ENCODE measurements at places on chromosomes 6 and 20.

DNA sequence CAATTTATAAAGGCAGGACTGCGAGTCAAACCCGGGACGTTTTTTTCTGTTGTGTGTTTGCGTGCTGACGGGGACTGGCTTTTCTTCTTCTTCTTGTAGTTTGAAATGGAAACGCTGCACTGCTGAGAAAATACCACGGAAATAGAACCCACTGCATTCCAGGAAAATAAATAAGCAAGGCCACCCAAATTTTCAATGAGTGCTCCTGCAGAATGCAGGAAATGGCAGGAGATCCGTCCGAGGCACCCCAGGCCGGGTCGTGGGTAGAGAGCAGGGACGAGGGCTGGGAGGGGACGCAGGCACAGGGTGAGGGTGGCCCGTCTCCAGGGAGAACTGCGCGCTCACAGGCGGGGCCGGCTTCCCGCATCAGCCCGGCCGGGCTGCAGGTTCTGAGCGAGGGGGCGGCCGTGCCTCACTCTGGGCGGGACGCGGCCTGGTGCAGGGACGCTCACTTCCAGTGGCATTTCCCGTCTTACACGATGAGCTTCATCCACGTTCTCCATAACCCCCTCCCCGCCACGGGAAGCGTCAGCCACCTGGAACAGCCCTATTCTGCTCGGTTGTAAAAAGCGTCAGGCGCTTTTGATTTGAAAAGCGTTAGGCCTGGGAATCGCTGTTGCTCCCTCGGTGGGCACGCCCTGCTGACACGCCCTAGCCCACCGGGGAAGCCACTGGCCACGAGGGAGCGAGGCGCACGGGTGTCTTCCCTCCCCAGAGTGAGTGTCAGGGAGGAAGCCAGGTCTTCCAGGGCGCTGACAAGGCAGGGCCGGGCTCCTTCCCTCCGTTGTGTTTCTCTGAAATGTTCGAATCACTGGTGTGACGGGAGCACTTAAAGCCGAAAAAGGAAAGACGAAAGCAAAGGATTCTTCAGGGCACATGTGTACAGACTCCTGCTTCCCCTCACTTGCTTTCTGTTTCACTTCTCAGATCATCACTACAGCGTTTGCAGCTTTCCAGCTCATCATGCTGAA is 17.9 kb upstream of the EXOC2 start:
- DNase-seq: no peak

GRCh38 chr6:73180763-73181619 is 44.3 kb downstream of the KHDC1L start:
- DNase-seq: no peak

- DNase-seq: no peak
These were observed 6.9 kb upstream of the PHACTR1 start for GRCh38 chr6:12709556-12710232.

DNA sequence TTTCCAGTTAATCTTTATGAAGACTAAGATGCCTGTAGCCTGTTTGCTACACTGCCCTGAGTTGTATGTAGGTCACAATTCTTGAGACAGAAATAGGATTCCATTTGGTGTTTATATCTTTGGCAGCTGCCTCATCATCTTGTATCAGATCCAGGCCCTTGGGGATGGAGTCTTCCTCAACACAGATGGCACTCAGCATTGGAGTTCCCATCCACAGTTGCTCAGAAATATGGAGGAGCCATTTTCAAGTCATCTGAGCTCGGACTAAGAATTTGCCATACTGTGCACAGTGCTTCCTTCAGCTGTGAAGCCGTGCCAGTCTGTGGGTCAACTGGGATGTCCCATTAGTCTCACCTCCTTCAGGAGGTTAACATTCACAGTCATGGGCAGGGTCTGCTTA is 156.6 kb downstream of the ZDHHC14 start:
- DNase-seq: no peak

- no peak for DNase-seq
These were observed 105.9 kb upstream of the CARMIL1 start for GRCh38 chr6:25173246-25173645.

GRCh38 chr6:38305995-38306681 is 333.6 kb downstream of the BTBD9 start:
- no peak for DNase-seq

- no peak for DNase-seq
These were observed 157.1 kb upstream of the MAN1A1 start for GRCh38 chr6:119506631-119507174.

DNA sequence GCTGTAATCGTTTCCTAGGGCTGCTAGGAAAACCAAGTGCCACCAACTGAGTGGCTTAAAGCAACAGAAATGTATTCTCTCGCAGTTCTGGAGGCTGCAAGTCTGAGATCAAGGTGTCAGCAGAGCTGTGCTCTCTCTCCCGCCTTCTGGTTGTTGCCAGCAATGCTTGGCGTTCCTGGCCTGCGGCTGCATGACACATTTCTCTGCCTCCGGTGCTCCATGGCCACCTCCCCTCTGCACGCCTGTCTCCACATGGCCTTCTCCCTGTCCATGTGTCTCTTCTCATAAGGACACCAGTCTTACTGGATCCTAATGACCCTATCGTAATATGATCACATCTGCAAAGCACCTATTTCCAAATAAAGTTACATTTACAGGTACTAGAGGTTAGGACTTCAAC is 91.7 kb upstream of the AKAP12 start:
- no peak for DNase-seq

GRCh38 chr20:15911581-15911980 is 661.7 kb downstream of the KIF16B start:
- no peak for DNase-seq

GRCh38 chr6:47057830-47058540 is 15.9 kb upstream of the ADGRF1 start:
- no peak for DNase-seq

DNA sequence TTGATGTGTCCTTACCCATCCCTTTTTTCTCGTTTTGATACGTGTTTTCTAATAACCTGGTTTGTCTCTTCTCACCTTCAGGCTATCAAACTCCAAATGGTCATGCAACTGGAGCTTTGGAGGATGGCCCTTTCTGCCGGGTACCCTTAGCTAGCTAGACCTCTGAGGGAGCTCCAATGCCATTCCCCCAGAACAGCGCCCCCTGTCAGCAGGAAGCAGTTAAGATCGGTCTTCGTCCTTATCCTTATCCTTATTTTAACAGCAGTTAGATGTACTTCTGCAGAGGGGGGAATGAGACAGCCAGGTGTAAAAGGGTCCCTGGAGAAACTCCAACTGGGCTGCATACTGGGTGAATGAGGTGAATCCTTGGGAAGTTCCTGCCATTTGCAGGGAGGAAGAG is 37.2 kb downstream of the SEL1L2 start:
- no peak for DNase-seq

DNA sequence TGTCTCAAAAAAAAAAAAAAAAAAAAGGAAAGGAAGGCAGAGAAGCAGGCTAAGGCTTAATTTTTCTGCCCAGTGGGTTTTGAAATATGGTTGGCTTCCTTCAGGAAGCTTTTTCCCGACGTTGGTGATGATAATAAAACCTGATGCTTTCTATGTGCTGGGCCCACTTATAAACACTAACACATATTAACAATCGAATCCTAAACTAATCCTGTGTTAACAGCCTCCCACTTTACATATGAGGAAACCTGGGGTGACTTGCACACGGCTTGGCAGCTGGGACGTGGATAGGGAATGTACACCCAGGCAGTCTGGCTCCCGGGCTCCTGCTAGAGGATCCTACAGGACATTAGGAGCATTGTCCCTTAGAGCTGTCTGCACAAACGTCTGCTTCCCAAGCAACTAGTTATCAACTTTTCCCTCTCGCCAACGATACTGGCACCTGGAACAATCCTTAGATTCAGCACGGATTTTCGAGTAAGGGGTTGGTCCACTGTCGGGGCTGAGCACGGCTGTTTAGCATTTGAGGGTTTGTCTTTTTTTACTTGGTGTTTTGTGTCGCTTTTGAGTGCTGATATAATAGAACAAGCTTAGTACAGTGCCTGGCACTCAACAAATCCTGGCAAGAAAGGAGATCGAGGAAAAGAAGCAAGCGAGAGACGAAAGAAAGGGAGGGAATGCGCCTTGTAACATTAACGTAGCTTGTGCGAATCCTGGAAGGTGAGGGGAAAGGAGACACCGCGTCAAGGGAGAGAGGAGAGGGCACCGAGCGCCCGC is 622 bp upstream of the KIZ start:
- DNase-seq: no peak

DNA sequence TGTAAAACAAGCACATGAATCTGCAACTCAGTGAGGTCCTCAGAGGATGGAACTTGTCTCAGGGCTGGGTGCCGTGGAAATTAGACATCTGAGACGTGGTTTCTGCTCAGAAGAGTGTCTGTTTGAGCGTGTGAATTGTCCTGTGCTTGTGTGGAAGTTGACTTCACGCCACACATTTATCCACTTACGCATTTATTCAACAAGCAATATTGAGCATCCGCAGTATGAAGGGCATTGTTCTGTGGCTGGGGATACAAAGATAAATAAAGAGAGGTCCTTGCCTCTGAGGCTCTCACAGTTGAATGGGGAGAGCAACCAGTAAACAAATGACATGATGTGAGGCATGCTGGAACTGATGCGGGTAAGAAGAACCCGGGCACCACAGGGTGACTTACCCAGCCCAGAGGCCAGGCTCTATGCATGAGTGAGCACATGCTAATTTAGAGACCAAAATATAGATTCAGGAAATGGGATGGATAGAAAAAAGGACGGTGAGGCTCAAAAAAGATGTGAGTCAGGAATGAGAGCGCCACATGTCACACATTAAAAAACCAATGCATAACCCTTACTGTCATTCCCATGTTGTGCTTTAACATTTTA is 60.4 kb downstream of the SOBP start:
- no peak for DNase-seq

- no peak for DNase-seq
These were observed 459.7 kb downstream of the MMUT start for GRCh38 chr6:49003348-49003747.

- DNase-seq: no peak
These were observed 57.9 kb upstream of the FOXO3 start for GRCh38 chr6:108502832-108503231.

DNA sequence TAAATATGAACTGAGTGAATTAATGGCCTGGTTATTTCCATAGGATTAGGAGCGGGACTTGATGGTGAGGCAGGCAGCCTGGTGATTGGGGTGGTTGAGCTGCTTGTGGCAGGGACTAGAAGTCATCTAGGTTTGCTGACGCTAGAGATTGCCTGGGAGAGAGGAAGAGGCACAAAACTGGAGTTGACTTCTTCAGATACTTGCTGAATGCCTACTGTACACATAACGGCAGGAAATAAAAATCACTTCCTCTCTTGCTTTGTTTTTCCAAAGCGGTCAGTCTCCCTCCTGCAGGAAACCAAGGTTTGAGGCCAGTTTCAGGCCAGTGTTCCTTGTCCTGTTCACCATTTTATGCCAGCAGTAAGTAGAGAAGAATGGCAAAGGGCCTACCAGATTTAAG is 36.7 kb upstream of the MYLIP start:
- DNase-seq: no peak

DNA sequence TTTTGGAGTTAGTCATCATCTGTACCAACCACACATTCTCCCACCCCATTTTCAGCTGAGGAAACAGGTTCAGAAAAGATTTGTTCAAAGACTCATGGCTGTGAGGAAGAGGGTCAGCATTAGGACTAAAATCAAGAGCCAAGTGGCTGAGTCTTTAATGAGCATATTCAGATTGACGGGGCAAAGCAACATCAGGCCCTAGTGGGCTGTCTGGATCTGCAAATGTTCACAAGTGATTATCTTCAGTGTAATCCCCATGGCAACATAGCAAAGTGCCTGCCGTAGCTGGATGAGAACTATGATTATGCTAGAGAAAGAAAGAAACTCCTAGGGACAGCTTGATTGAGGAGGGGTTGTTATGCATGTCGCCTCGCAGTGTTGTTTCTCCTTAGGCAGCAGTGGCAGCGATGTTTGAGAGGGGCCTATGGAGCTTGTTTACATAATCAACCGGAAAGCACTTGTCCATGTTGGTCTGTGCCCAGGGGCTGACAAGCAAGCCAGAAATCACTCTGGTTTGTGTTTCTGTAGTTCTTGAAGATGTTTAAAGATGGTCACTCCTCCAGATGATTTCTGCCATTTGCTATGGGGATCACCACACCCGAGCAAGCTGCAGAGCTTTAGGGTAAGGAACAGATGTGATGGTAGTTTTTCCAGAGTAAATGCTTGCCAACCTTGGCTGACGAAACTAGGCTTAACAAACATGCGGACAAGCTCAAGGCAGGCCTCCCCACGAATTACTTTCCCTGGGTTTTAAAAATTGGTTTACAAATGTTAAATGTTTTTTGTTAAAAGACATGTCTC is 124.3 kb upstream of the MLIP start:
- DNase-seq: no peak

DNA sequence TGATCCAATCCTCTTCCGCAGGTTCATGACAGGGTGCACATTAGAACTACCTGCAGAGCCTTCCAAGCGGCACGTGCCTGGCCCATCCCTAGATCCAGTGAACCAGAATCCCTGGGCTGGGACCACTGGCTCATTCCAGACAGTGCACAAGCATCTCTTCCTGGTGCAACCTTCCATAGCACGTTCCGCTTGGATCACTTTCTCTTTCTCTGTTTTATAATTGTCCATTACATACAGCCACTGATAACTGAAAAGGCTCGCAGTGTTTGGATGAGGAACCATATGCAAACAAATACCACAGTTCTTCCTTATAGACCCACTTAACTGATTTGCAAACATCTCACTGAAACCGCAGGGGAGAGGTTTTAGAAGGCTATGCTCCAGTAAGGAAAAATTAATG is 59.6 kb upstream of the DDR1 start:
- no peak for DNase-seq

GRCh38 chr6:121951918-121952379 is 447.5 kb upstream of the HSF2 start:
- no peak for DNase-seq

DNA sequence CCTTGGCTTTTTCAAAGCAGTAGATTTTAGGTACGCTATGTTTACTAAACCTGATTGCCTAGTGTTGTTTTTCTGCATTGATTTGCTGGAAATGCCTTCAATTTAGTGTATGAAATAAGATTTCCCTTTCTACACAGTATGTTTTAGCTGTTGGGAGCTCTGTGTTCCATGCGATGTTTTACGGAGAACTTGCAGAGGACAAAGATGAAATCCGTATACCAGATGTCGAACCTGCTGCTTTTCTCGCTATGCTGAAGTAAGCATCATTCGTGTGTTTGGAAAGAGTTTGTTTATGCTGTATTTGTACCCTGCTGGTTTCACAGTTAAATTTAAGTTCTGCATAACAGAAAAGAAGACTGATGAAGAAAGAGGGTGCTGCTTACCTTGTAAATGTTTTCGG is 1.9 kb downstream of the BTBD3 start:
- no peak for DNase-seq

DNA sequence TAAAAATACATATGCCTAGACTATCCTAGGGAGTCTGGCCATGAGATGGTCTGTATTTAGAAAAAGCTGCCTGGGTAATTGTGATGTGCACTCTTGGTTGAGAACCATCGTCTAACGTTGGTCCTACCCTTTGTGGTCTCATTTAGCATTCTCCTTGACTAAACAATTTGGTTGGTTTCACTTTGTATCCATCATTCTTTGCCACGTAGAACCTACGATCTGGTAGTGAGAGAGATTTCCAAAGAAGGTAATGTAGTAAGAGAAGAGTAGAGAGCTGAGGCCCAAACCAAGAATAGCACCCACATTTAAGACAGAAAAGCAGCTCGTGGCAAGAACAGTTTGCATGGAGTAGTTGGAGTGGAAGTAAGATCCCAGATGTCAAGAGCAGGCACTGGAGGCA is 219.8 kb downstream of the TMEM200A start:
- DNase-seq: no peak

Data from stimulated activated CD8-positive, alpha-beta memory T cell treated with anti-CD3 and anti-CD28 coated beads, Interleukin-4, amount 100 ng/mL, for 1 hour (primary cell).